T-cell (primary cell): ENCODE measurements at places on chromosomes 13 and 19.
A peak's percentile ranks its signal among the peaks of the same experiment; 100 is the strongest.

- DNase-seq: no peak
These were observed 47.1 kb downstream of the TMEM255B start for GRCh38 chr13:113806104-113806471.

- DNase-seq: peak; percentile 32
These were observed 18.7 kb upstream of the B3GNT3 start for GRCh38 chr19:17775991-17776803.

DNA sequence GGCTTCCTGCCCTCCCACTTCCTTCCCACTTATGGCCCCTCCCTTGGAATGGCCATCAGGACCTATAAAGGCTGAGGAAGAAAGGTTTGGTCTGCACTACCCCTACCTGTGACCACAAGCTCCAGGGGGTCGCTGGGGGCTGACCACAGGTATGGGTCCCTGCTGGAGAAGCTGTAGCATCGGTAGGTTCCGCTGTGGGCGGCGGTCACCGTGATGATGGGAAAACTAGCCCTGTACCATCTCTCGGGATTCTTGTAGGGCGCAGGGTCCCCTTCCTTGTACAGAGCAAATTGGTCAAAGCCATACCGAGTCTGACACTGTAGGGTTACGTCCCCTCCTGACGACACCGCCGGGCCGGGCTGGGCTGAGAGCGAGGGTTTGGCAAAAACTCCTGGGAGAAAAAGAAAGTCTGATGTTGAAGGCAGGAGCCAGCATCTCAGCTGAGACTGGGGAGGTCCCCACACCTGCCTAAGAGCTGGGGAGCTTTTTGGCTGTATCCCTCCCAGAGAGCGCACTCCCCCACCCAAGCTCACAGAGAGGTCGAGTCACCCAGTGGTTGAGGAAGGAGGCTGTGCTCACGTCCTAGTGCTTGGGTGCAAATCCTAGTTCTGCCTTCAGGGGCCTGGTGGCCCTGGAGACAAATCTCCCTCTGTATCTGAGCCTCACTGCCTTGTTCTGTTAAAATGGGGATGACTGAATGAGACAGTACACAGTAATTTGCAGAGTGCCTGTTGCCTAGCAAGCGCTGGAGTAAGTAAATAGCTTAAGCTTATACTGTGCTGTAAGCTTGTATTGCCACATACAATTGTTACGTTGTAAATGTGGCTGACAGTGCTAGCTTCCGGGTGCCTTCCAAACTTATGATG is 10.4 kb downstream of the GP6 start:
- no peak for DNase-seq

GRCh38 chr19:18284712-18285360 is 3.4 kb upstream of the JUND start:
- DNase-seq: no peak

GRCh38 chr13:97935071-97935470 is 18.4 kb upstream of the IPO5 start:
- no peak for DNase-seq
